ENCODE measurements at places on chromosomes 11 and 22.

DNA sequence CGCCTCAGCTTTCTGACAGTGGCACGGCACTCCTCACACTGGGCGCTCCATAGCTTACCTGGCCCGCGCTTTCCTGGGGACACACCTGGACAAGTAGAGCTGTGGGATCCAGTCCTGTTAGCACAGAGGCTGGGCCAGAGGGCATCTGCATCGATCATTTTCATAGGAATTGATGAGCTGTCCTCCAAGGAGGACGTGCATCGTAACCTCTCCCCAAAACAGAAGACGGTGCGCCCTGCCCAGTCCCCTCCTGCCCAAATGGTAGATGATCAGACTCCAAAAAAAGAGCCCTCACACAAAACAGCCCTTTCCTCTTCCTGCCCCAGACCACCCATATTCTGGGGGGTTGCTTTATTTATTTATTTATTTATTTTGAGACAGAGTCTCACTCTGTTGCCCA, 161.2 kb downstream of the CTTN start:
- DNase-seq = no peak

GRCh38 chr22:45772743-45773142, 101.1 kb downstream of the ATXN10 start:
- no peak for DNase-seq

DNA sequence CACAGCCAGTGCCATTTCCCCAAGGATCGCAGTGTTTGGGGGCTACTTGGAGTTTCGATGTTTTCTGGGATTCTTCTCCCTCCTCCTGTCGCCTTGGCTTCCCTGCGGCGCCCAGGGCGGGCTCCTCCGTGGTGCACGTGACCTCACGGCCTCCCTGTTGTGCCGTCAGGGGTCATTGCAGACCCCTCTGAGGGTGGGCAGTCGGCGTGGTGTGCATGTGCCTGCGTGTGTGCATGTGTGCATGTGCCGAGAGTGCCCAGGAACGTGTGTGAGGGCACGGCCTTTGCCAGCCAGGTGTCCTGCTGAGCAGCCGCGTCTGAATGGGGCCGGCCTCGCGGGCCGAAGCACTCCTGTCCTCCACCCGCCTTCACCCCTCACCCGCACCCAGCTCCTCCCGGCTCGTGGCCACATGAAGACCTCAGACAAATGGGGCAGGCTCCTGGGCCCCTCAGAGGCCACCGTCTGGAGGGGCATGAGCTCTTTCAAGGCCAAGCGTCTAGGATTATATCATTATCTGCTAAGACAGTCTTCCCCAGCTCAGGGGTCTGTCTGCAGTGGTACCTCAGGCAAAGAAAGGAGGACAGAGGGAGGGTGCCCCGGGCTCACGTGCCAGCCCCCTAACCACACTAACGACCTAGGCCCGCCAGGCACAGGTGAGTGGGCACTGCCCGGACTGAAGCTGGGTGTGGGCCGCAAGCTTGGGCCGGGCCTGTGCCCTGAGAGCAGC, 9.4 kb upstream of the MRPL23 start:
- DNase-seq = no peak

- no peak for DNase-seq
These were observed 303.4 kb upstream of the SYN3 start for GRCh38 chr22:33361581-33361980.

GRCh38 chr11:6586434-6587359, 16.7 kb downstream of the RRP8 start:
- no peak for DNase-seq

DNA sequence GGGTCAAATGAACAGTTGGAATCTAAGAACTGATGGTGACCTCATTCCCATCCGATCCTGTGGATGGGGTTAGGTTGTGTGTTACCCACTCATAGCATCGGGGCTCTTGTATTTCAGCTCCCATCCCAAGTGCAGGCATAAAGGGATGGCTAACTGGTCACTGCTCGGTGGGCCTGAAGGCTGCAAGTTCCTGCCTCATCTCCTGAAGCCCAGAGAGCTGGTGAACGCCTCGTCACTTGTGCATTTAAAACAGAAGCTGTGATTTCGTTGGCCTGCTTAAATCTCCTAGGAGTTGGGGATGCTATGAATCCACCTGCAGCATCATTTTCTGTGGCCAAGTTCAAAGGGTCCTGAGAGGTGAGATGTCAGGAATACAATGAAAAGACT, 477.0 kb downstream of the TBC1D22A start:
- no peak for DNase-seq

DNA sequence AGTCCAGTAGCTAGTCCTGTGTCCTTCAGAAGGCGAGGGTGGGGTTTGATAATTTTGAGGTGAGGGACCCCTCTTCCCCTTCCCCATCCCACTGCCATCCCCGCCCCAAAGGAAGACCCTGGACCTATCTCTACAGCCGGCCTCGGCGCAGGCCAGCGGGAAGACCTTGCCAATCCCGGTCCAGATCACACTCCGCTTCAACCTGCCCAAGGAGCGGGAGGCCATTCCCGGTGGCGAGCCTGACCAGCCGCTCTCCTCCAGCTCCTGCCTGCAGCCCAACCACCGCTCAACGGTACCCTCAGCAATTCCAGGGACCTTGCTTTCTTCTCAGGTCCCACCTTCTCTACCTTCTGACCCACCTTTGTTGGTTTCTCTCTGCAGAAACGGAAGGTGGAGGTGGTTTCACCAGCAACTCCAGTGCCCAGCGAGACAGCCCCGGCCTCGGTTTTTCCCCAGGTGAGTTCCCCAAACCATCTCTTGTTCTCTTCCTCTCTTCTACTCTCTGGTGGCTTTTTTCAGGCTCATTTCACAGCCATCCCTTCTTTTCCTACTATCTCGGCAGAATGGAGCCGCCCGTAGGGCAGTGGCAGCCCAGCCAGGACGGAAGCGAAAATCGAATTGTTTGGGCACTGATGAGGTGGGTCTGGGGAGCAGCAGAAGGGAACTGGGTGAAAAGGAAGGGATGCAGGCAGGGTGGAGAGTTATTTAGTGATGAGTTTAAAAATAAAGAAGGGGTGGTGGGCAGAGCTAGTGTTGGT, 1.3 kb downstream of the KAT5 start:
- DNase-seq = no peak

- no peak for DNase-seq
These were observed 2.5 kb upstream of the MUC5AC start for GRCh38 chr11:1155274-1155693.

- DNase-seq = no peak
These were observed 18.8 kb downstream of the TMEM218 start for GRCh38 chr11:125092669-125093068.
